Neural crest cell (in vitro differentiated cells): ENCODE measurements at places on chromosomes 7 and 10.

- peaks cover 52% of the 10 kb centered on the region for H3K4me1 ChIP-seq
- DNase-seq: no peak
- peaks cover 4% of the 10 kb centered on the region for H3K36me3 ChIP-seq
Measured at GRCh38 chr7:45918556-45918955, 2.5 kb downstream of the IGFBP3 start.

- H3K27ac ChIP-seq: no peak overlapping the region
- no peak overlapping the region for H3K4me3 ChIP-seq
- DNase-seq: no peak
- H3K27me3 ChIP-seq: no peaks in the 10 kb centered on the region
- no peaks in the 10 kb centered on the region for H3K4me1 ChIP-seq
Measured at GRCh38 chr10:129122846-129123245, 344.2 kb upstream of the MGMT start.

- no peaks in the 10 kb centered on the region for H3K36me3 ChIP-seq
- no peak overlapping the region for H3K27ac ChIP-seq
- no peaks in the 10 kb centered on the region for H3K4me1 ChIP-seq
- H3K27me3 ChIP-seq: peaks cover 2% of the 10 kb centered on the region
Measured at GRCh38 chr7:142720986-142721385, 28.3 kb upstream of the PRSS1 start.

DNA sequence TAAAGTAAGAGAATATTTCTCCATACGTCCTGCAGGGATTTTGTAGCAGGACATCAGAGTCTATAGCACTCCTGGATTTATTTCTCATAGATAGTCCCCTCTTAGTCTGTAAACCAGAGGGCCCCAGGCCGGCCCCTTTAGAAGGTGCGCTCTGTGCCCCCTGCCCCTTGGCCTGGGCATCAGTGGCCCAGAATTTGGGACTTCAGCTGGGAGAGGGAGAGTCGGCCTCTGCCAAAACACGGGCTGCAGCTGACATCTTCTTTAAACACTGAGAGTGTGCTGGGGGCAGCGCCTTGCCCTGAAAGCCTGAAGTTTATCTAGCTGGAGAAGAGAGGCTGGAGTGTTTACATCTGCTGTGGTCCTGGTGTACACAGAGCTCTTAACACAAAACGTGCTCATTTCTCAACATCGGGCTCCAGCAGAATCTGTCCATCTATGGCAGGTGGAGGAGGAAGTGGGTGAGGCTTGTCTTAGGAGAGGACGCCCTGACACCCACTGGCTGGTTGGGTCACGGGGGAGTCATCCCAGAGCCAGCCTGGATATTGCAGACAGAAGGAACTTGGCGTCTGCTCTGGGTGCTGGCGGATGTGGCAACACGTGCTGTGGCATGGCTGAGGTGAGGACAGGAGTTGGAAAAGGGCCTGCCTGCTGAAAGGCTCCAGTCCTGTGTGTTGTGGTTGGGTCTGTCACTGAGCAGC lies 5.0 kb upstream of the TACR2 start:
- no peak overlapping the region for H3K27ac ChIP-seq
- peaks cover 3% of the 10 kb centered on the region for H3K27me3 ChIP-seq
- no peak overlapping the region for H3K4me3 ChIP-seq
- H3K36me3 ChIP-seq: no peaks in the 10 kb centered on the region
- no peak for DNase-seq
- peaks cover 7% of the 10 kb centered on the region for H3K4me1 ChIP-seq

DNA sequence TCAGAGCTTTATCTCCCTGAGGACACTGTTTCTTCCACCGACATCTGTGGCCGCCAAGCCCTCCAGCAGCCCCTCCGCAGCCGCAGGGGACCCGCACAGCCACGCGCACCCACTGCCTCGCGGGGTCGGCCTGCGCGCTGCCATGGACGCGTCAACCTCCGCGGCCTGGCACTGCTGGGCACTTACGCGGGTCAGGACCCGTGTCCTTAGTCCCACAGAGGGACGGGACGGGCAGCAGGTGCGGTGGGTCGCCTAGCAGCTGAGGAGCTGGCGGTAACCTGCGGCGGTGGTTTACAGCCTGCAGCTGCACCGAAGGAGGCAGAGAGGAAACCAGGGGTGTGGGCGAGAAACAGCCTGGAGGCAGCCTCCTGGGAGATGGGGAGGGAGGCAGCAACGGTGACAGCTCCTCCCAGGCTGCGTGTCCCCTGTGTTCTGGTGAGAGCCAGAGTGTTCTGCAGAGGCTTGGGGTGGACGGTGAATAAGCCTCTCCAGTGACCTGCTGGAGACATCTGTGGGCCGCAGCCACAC lies 61.3 kb downstream of the SEC61G start:
- DNase-seq: no peak
- no peaks in the 10 kb centered on the region for H3K4me1 ChIP-seq
- no peaks in the 10 kb centered on the region for H3K27me3 ChIP-seq
- H3K4me3 ChIP-seq: no peak overlapping the region

- no peak for DNase-seq
- no peak overlapping the region for H3K27ac ChIP-seq
- peaks cover 8% of the 10 kb centered on the region for H3K4me1 ChIP-seq
- H3K27me3 ChIP-seq: no peaks in the 10 kb centered on the region
- no peaks in the 10 kb centered on the region for H3K36me3 ChIP-seq
Measured at GRCh38 chr10:33630761-33631160, 296.3 kb upstream of the NRP1 start.

- no peak for DNase-seq
- H3K27me3 ChIP-seq: peaks cover 63% of the 10 kb centered on the region
- H3K36me3 ChIP-seq: peaks cover 4% of the 10 kb centered on the region
- peaks cover 19% of the 10 kb centered on the region for H3K4me1 ChIP-seq
- H3K4me3 ChIP-seq: no peak overlapping the region
- no peak overlapping the region for H3K27ac ChIP-seq
Measured at GRCh38 chr10:44380829-44381600, 3.9 kb downstream of the CXCL12 start.

DNA sequence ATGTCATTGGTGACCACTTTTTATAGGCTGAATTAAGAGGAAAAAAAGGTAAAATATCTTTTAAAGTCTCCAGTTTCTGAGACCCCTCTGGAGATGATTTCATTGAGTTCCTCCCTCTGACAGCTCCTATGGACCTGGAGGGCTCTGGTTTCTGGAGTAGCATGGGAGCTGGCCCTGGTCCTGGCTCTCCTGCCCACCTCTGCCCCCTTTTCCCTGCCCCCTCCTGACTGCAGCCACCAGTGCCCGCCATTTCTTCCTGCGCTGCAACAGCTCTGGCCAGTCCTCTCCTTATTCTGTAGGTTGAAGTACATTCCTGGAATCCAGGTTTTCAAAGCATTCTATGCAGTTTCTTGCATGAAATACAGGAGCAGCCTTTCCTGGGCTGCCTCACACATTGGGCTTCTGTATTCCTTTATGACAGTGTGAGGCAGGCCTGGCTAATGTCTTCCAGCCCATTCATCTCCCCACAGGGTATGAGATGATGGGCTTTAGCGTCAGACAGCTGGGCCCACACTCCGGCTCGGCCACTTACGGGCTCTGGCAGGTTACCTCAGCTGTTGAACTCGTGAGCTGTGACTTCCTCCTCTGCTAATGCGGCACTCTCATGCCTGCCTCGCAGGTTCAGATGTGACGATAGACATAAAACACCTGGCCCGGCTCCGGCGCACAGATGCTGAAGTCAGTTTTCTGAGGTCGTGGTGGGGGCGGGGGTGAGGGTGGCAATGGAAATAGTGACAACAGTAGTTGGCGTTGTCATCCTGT lies 101.7 kb downstream of the MGMT start:
- H3K4me1 ChIP-seq: no peaks in the 10 kb centered on the region
- H3K4me3 ChIP-seq: no peak overlapping the region
- no peak for DNase-seq
- no peaks in the 10 kb centered on the region for H3K27me3 ChIP-seq
- H3K27ac ChIP-seq: no peak overlapping the region

GRCh38 chr10:97180986-97181385 lies 4.8 kb downstream of the SLIT1 start:
- H3K4me1 ChIP-seq: peaks cover 33% of the 10 kb centered on the region
- H3K4me3 ChIP-seq: no peak overlapping the region
- DNase-seq: no peak
- no peaks in the 10 kb centered on the region for H3K36me3 ChIP-seq
- peaks cover 64% of the 10 kb centered on the region for H3K27me3 ChIP-seq

DNA sequence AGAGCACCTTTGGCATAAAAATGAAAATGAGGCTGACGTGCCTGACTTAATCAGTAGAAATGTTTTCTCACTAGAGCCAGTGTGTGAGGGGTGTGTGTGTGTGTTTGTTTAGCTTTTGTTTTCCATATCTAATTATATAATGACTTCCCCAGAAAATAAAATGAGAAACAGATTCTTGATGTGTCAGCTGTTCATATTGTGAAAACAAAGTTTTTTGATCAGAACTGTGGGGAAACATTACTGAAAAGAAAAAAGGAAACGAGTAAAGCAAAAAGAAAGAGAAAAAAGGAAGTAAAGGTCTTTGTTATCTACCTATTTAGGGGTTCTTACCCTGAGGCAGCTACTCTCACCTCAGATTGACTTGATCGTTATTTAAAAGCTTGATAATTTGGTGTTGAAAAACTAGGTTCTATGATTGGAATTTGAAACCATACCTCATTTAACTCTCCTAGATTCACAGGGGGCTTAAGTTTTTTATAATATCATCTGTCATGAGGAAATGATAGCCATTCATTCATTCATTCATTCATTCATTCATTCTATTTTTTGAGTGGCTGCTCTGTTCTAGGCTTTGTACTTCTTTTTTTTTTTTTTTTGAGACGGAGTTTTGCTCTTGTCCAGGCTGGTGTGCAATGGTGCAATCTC lies 58.0 kb downstream of the CREM start:
- no peaks in the 10 kb centered on the region for H3K36me3 ChIP-seq
- no peak overlapping the region for H3K27ac ChIP-seq
- no peaks in the 10 kb centered on the region for H3K4me1 ChIP-seq
- H3K27me3 ChIP-seq: no peaks in the 10 kb centered on the region

DNA sequence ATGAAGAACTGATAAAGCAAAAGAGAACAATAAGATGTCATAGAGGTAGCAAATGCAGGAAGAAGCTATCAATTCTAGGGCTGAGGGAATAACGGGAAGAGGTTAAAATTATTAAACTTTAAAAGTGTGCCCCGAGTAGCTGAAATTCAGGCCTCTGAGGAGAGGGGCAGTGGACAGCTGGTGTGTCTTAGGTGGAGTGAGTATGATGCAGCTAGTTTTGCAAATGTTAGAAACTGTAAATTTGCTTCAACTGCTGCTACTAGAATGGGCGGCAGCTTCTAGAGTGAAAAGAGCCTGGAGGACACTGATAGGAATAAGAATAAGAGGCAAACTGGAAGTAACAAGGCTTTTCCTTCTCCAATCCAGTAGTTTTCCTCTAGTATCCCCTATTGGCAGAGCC lies 87.3 kb downstream of the SDHAF3 start:
- H3K27ac ChIP-seq: no peak overlapping the region
- H3K4me1 ChIP-seq: peaks cover 4% of the 10 kb centered on the region
- no peaks in the 10 kb centered on the region for H3K36me3 ChIP-seq
- DNase-seq: no peak

GRCh38 chr7:3267966-3268690 lies 32.9 kb upstream of the SDK1 start:
- peaks cover 10% of the 10 kb centered on the region for H3K27me3 ChIP-seq
- DNase-seq: no peak
- no peaks in the 10 kb centered on the region for H3K4me1 ChIP-seq
- no peak overlapping the region for H3K4me3 ChIP-seq

DNA sequence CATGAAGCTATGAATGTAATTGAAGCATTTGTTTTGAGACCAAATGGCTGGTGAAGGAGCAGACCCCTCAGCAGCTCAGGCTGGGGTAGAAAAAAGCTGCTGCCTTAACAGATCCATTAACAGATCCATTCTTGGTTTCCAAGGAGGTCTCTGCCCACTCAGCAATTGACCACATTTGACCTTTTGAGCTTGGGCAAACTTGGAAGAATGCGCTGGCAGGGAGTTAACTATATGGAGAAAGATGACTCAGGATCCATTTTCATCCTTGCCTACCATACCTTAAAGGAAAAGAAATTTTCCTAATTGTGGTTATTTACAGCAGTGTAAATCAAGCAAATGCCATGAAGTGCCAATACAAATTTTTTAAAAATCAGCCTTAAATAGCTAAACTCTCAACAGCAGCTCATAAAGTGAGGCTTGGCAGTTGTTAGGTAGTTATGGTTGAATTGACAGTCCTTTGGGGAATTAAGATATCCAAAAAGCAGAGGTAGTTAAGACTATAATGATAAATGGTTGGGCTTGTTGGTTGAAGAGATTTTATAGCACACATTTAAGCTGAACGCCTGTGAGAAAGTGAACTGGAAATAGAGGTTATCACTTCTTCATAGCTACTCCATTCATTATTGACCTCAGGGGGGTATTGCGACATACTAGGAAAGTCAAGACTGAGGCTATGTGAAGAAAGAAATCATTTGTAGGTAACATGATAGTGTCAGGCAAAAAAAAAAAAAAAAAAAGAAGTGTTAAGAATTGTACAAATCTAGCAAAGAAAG lies 83.9 kb downstream of the MKX start:
- H3K27me3 ChIP-seq: no peaks in the 10 kb centered on the region
- peaks cover 11% of the 10 kb centered on the region for H3K4me1 ChIP-seq
- no peak overlapping the region for H3K27ac ChIP-seq
- DNase-seq: no peak
- no peaks in the 10 kb centered on the region for H3K36me3 ChIP-seq
- H3K4me3 ChIP-seq: no peak overlapping the region
